Common myeloid progenitor, CD34-positive (primary cell): ENCODE measurements at places on chromosomes 7 and 10.

DNA sequence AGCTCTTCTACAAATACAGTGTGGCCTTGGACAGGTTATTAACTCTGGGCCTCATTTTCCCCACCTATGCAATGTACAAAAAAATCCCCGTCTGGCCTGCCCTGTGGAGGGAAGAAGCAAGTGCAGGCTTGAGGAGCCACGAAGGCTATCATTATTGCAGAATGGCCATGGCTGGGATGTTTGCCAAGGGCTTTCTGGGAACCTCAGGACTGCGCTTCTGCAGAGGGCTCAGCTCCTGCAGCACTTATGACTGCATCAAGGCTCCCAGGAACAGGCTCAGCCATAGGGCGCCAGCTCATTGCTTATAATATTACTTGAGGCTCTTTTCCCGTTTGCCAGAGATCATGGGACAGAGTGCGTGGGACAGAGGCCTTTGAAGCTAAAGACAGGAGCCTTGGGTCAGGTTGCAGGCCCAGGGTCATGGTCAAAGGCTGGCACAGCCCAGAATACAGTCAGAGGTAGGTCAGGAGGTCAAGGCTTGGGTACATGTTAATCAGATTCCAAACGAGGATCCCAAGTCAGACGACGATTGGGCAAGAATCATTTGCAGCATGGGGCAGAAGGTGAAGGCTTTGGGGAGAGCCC lies 20.6 kb upstream of the C10orf105 start:
- peak; percentile 35 for DNase-seq

- no peak for DNase-seq
Observed at GRCh38 chr7:26461518-26461917, 169.9 kb downstream of the SNX10 start.

GRCh38 chr10:114261076-114261475 lies 22.0 kb downstream of the VWA2 start:
- DNase-seq: no peak

- DNase-seq: no peak
Observed at GRCh38 chr10:97596101-97597082, 6.9 kb downstream of the C10orf62 start.

GRCh38 chr7:158382363-158383254 lies 205.0 kb downstream of the PTPRN2 start:
- no peak for DNase-seq

- DNase-seq: peak; percentile 90
Observed at GRCh38 chr7:105992905-105993304, 29.8 kb downstream of the CDHR3 start.

GRCh38 chr7:82080254-82080927 lies 310.5 kb upstream of the HGF start:
- no peak for DNase-seq

DNA sequence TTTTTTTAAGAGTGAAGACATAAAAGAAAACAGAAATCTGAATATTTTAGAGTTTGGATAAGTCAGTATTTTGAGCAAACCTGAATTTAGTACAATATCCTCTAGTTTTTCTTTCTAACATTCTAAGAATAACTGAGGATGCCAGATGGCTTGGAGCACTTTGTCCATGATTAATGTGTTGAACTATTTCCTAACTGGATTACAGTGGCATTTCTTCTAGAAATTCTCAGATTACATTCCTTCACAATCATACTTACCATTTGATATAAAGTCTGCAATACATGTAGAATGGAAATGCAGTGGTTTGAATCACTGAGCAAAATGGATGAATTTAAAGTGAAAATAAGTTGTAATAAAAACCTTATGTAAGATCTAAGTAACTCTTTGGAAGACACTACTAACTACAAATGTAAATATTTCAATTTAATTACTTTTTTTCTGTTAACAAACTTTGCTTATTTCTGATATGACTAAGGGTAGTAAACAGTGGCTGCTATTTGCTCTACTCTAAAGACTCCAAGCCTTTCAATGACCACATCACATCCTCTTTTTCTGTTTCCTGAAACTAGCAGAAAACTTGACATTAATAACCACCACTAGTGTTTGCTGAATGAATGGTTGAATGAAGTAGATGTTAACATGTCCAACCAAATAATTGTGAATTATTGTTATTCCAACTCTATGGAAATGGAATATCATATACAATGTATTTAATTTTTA lies 102.8 kb downstream of the PRKG1 start:
- peak; percentile 75 for DNase-seq

- peak; percentile 56 for DNase-seq
Observed at GRCh38 chr7:106126170-106126938, 14.2 kb upstream of the SYPL1 start.

DNA sequence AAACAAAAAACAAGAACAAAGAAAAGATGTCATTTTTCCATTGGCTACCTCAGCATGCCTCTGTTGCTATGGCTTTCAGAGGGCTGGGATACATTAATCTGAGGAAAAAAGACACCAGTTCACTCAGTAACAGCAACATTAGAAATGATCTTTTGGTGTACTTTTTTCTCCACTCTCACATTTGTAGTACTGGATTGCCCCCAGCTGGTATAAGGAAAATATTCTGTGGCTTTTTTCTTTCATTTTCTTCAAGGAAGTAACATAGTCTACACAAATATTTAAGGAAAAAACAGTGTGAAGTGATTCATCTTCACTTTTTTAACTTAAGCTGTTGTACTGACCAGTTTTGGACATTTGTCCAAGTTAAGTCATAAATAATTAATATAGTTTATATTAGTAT lies 482.3 kb downstream of the SORCS1 start:
- DNase-seq: peak; percentile 18

- peak; percentile 78 for DNase-seq
Observed at GRCh38 chr7:16404636-16405035, 16.7 kb downstream of the CRPPA start.

GRCh38 chr7:155064186-155064585 lies 5.9 kb upstream of the HTR5A start:
- no peak for DNase-seq

DNA sequence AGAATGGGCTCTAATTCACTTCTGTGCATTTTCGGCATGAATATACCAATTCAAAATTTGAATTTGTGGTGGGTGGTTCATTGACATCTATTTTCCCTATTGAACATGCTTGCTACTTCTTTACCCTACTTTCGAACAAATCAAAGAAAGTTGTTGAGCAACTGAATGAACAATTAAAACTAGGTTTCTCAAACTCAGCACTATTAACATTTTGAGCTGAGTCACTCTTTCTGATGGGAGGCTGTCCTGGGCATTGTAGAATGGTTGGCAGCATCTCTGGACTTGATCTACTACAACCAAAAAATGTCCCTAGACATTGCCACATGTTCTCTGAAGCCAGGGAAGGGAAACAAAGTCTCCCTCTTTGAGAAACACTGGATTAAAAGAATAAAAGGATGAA lies 116.7 kb downstream of the COL28A1 start:
- no peak for DNase-seq

DNA sequence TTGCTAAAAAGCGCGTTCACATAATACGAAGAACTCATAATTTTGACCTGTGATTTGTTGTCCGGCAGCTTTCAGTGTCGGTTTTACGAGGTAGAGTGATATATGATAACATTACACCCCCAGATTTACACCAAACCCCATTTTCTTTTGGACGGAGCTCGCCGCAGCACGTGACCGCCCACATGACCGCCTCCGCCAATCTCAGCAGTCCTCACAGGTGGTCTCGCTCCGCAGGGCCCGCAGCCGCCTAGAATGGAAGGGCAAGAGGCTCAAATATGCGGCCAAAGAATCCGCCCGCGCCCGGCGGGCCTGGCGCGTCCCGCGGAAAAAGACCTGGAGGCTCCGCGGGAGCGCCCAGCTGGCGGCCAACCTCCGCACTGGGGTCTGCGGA lies at the start of gene HOXA7:
HOXA7 (minus strand) TSS at position 168 of the 391 bp plus-strand sequence; CDS start at position 38, 130 bp downstream.
- DNase-seq: peak; percentile 92

DNA sequence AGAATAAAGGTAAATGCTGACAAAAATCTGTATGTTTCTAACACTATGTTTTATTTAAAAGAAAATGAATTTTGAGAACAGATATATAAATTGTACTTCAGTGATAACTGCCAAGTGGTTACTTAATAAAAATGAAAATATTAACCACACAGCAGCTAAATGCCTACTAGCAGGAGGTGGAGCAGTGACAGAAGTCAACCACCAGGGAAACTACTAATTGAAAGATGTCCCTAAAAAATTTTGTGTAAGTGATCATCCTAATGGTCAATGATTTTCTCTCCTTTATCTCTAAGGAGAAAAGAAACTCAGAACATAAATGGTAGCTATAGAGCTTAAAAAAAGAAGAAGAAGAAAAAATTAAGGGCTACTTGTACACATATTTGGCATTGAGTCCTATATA lies 22.9 kb downstream of the WNT16 start:
- no peak for DNase-seq

GRCh38 chr10:50951365-50951764 lies 65.9 kb upstream of the A1CF start:
- no peak for DNase-seq

GRCh38 chr7:74012842-74013249 lies 15.1 kb upstream of the ELN start:
- peak; percentile 88 for DNase-seq

- no peak for DNase-seq
Observed at GRCh38 chr10:61821693-61822092, 79.8 kb upstream of the ARID5B start.

DNA sequence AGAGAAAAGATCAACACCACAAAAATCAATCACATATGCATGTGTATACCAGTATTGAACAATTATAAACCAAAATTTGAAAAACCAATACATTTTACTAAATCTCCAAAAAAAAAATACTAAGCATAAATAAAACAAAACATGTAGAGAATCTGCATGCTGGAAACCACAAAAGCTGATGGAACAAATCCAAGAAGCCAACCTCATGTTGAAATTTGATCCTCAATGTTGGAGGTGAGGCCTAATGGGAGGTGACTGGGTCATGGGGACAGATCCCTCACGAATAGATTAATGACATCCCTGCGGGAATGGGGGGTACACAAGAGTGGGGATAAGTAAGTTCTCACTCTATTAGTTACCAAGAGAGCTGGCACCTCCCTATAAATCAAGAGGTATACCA lies 82.5 kb downstream of the OAT start:
- DNase-seq: no peak

DNA sequence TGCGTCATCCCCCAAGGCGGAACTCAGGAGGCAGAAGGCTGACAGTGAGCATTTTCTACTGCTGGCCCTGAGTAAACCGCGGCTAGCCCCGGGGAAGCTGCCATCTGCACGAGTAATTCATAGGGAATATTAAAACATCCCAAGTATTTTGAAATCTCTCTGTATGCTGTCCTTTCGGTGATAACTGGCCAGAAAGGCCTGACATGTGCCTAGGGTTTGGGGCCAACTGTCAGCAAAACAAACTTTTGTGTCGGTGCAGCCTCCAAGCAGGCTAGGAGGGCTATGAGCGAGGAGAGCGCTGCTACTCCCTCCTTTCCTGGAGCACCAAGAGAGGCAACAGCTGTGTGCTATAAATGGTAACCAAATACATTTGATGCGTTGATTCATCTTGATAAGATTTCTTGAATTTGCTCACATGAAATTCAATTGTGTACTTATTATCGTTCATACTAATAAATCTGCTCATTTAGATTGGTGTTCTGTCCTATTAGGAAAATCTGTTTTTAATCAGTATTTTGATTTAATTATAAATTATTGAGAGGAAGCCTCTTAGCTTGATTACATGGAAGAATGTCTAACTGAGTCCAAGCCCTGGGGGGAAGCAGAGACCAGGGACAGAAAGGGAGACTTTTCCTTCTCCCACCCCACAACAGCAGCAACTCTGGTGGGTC lies 124.4 kb upstream of the NPS start:
- DNase-seq: no peak

GRCh38 chr7:92953657-92954056 lies 117.3 kb upstream of the CDK6 start:
- DNase-seq: no peak

GRCh38 chr10:106757521-106757920 lies 407.0 kb downstream of the SORCS1 start:
- no peak for DNase-seq

DNA sequence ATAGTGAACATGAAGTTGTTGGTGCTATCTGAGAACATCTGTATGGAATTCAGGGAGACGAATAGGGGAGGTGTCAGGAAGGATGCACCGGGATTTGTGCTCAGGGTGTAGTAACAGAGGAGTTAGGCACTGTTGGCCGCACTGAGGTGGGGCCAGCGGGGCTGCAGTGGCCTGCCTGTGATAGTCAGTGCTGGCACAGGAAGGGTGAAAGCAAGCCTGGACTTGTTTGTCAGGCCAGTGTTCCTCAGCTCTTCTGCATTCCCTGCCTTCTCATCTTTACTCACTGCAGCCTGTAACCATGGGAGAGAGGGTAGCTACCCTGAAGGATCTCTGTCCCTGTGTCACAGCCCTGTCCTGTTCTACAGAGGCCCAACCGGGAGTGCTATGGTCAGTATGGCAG lies 81.3 kb downstream of the SH2D4B start:
- no peak for DNase-seq

DNA sequence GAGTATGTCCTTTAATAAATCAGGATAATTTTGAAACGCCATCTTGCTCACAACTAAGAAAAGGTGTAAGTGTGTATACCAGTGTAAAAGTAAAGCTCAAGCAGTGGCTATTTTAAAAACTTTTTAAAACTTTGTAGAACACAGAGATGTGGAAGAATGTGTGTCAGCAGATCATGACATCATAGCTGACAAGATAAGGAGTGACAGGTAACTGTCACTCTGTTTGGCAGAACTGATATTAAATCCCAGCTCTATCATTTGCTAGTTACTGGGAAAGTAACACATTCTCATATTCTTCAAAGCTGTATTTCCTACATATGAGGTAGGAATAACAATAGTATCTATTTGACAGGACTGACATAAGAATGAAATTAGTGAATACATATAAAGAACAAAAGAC lies 63.9 kb upstream of the RNF148 start:
- DNase-seq: no peak

- DNase-seq: no peak
Observed at GRCh38 chr7:2446676-2447075, 29.5 kb downstream of the GRIFIN start.

DNA sequence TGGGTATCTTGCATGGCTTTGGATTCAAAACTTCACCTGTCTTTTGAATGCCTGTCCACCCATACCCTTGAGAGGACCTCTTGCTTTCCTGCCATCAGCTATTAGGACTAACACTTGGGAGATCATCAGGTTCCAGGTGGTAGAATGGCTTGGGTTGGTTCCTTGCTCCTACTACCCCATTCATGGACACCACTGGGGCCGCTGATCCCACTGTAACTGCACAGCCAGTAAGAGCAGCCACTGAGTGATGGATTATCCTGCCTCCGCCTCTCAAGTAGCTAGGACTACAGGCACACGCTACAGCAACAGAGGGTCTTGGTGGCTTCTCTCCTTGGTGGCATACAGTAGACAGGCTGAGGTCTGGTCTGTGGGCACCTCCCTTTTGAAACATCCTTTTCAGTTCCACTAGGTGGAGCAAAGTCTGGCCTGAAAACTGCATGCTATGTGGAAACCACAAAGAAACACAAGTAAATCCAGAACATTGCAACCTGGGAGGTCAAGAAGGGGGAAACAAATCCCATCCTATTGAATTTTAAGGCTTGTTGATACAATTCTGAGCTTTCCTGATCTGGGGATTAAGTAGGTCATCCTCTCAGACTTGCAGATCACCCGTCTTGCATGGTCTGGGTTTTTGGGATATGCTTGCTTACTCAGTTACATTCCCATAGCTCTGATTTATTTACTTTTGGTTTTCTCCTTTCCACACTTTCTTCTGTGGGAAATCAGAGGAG lies 9.4 kb downstream of the WBP1L start:
- peak; percentile 49 for DNase-seq

- no peak for DNase-seq
Observed at GRCh38 chr7:66737667-66738066, 2.9 kb upstream of the RABGEF1 start.
